CD8-positive, alpha-beta memory T cell (primary cell): ENCODE measurements at places on chromosomes 11 and 22. TPM values are rescaled to one million over a fixed set of nuclear protein-coding genes. Genes with fewer than 3 reads are reported as not detected.

Gene IFITM10
- 0.39 TPM for total RNA-seq

Gene ISX
- not detected for total RNA-seq

Gene RAC2
- 433 TPM for total RNA-seq

Gene KRTAP5-4
- not detected for total RNA-seq

Gene XKR3
- not detected for total RNA-seq

Gene PTDSS2
- total RNA-seq = 28.4 TPM

Gene CNGA4
- not detected for total RNA-seq

Gene ADM
- 0.24 TPM for total RNA-seq

Gene FGF4
- total RNA-seq = not detected

Gene SNX32
- total RNA-seq = 2.0 TPM

Gene INS
- not detected for total RNA-seq

Gene LGR4
- total RNA-seq = 0.39 TPM

Gene E2F8
- total RNA-seq = 12.7 TPM

Gene BID
- 14.1 TPM for total RNA-seq

Gene SLCO2B1
- total RNA-seq = 0.98 TPM

Gene LMO1
- not detected for total RNA-seq

Gene PTPRCAP
- total RNA-seq = 145 TPM

Gene TPBGL
- 0.09 TPM for total RNA-seq

Gene PNPLA3
- not detected for total RNA-seq

Gene ZFTA
- total RNA-seq = 7.6 TPM

Gene OR51E1
- total RNA-seq = not detected

Gene KRTAP5-7
- not detected for total RNA-seq

Gene OSM
- total RNA-seq = 18.9 TPM

Gene SNX15
- 18.3 TPM for total RNA-seq

Gene TNNI2
- 0.33 TPM for total RNA-seq

Gene MN1
- total RNA-seq = 0.13 TPM

Gene TRIM49B
- total RNA-seq = not detected

Gene CRYBB3
- total RNA-seq = 0.47 TPM

Gene CD3G
- 170 TPM for total RNA-seq

Gene DRD4
- total RNA-seq = 0.22 TPM

Gene CHRDL2
- total RNA-seq = not detected

Gene SAAL1
- 46.5 TPM for total RNA-seq

Gene CBLIF
- not detected for total RNA-seq

Gene BCO2
- 0.84 TPM for total RNA-seq

Gene OR6T1
- total RNA-seq = not detected

Gene THY1
- total RNA-seq = 0.40 TPM

Gene CSRP3
- total RNA-seq = not detected
